ENCODE measurements at places on chromosomes 5 and 9.

DNA sequence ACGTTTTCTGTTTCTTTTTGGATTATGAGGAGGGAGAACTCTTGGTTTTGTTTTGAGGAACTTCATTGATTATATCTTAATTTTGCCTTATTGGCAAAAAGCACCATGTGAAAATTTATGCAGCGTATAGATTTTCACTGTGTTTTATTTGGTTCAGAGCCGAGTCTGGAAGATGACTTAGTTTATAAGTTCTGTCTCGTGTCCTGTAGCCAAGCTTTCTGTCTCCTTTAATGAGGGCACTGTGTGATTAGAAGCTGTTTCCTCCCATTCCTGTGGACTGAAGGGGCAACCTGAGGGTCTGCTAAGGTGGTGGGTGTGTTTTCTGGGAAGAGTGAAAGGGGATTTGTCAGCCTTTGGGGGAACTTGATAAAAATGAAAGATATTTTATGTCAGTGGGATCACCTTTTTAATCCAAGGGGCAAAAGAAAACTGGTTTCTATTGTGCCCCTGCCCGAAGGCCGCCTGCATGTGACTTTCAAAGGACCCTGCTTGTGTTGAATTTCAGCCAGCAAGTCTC, 262.1 kb downstream of the FANCC start:
- no peak for DNase-seq

DNA sequence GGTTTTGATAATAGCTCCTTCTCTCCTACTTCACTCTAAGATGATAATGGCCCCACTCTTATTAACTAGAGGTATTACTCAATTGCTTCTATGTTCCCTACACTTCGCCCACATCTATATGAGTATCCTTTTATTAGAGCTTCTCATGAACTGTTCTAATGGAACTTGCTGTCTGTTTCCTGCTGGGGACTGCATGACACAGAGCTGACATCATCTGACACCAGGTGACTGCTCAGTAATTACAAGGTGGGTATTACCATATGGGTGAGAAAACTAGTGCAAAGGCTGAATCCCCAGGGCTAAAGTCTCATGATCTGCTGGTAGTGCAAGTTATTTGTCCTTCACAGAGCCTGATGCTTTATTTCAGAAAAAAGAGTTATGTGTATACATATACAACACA, 146.2 kb upstream of the PLCXD3 start:
- DNase-seq, result no peak

DNA sequence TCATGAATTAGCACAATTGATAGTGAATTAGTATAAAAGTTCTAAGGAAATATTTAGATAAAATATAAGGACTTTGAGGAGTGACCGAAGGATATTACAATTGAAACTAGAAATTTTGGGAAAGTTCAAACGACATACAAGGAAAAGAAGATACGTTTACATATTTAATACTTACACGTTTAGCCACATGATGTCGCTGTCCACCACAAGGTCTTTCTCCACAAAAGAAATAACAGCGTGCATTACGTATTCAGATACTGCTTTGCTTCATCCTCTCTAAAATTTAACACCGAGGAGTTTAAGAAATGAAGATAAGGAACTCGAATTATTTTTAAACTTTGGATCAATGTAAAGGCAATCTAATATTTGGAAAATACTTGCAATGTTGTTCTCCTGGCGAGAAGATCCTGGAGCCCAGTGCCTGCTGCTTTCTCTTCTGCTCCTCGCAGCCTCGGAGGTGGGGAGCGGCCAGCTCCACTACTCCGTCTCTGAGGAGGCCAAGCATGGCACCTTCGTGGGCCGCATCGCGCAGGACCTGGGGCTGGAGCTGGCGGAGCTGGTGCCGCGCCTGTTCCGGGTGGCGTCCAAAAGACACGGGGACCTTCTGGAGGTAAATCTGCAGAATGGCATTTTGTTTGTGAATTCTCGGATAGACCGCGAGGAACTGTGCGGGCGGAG, at the start of gene PCDHA3:
TSS of gene PCDHA3 (plus strand) at position 242 of the 678 bp plus-strand sequence.
- no peak for DNase-seq

- DNase-seq, result no peak
These were observed 93.6 kb upstream of the TLE4 start for GRCh38 chr9:79477955-79478771.

DNA sequence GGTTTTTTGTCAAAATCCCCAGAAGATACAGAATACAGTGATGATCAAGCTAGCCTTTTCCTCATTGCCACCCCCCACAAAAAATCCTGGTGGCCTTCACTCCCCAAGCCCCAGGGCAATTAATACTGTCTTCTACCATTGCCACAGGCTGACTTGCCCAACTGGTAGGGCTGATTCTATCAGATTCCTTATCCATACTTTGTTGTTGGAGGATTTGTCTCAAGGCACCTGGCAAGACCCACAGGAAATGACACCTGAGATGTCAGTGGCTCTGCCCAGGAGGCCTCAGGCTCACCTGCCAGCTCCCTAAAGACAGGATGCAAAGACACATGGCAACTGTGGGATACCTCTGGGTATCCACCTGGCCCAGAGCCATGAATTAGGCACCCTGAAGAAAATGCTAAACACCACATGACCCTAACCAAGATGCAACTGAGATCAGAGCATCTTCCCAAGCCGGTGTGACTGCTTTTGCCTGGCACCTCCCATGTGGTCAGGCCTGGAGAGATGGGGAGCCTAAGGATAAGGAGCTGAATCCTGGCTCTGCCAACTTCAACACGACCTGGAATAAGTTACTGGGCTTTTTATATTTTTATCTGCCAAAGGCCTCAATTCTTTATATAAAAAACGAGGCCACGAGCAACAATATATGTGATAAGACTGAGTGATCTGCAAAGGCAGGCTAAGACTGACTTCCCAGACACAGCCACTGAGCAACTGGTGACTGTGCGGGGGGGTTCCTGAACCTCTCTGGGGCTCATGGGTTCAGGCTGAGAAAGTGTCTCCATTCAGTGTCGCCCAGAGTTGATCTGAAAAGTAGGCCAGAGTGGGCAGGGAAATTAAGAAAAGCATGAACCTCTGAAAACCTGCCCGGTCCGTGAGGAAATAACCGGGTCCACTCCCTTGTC, 944 bp downstream of the ATOX1 start:
- peak; percentile 29 for DNase-seq

GRCh38 chr9:30995956-30996738, 1388.3 kb upstream of the ACO1 start:
- no peak for DNase-seq

GRCh38 chr5:68848091-68848490, 245.7 kb upstream of the SLC30A5 start:
- DNase-seq, result no peak

- no peak for DNase-seq
These were observed 20.1 kb downstream of the ATOX1 start for GRCh38 chr5:151738125-151738848.

GRCh38 chr5:40679913-40680681, at the start of gene PTGER4:
TSS of gene PTGER4 (plus strand) at chr5:40679915. CDS start at chr5:40680994, 1,079 bp downstream.
- DNase-seq, result no peak

DNA sequence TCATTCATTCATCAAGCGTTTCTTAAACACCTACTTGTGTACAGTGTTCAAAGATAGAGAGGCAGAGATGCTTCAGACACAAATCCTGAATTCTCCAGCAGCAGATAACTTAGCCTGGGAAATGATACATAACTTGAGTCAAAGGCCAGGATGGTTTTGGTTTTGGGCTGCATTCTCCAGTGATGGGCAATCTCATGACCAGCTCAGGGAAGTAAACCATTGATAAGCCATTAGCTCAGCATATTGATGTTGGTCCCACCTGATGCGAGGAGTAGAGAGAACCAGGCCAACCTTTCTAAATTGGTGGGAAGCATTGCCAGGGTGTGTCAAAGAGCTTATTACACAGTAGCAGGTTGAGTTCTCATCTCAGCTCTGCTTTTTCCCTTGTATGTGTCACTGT, 53.0 kb downstream of the SH3RF2 start:
- no peak for DNase-seq

DNA sequence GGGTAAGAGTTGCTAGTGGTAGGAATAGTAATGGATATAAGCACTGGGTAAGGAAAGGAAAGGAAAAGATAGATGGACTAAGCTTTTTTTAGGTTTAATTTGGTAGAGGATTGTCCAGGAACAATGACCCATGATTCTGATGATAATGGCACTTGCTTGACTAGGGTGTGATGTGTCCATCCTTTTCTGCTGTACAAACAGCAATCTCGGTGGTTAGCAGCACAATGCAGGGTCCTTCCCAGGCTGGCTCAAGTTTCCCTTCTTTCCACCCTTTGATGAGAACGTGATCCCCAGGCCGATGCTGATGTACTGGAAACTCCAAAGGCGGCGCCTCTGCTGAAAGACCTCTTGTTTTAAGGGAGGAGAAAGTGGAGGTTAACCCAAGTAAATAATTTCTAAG, 105.3 kb downstream of the TMEM167A start:
- DNase-seq, result no peak

- DNase-seq, result no peak
These were observed 6.4 kb upstream of the GLIS3 start for GRCh38 chr9:4306066-4306776.

DNA sequence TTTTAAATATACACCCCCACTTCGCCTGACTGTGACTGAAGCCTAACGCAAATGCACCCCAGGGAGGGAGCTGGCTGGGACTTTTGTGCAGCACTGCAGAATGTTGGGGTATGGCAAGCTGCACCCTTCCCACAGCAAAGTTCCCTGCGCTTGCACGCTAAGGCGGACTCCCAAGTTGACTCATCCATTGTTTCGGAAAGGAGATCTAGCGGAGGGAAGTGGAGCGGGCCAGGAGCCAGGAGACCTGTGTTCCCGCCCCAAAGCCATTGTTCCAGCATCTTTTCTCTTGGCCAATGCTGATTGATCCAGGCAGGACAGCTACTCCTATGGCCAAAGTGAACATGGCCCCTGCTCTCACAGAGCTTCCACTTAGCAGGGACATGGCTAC, 202.9 kb downstream of the AOPEP start:
- DNase-seq, result no peak

DNA sequence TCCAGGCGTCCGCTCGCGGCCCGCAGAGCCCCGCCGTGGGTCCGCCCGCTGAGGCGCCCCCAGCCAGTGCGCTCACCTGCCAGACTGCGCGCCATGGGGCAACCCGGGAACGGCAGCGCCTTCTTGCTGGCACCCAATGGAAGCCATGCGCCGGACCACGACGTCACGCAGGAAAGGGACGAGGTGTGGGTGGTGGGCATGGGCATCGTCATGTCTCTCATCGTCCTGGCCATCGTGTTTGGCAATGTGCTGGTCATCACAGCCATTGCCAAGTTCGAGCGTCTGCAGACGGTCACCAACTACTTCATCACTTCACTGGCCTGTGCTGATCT, 294 bp downstream of the ADRB2 start:
- DNase-seq, result no peak

DNA sequence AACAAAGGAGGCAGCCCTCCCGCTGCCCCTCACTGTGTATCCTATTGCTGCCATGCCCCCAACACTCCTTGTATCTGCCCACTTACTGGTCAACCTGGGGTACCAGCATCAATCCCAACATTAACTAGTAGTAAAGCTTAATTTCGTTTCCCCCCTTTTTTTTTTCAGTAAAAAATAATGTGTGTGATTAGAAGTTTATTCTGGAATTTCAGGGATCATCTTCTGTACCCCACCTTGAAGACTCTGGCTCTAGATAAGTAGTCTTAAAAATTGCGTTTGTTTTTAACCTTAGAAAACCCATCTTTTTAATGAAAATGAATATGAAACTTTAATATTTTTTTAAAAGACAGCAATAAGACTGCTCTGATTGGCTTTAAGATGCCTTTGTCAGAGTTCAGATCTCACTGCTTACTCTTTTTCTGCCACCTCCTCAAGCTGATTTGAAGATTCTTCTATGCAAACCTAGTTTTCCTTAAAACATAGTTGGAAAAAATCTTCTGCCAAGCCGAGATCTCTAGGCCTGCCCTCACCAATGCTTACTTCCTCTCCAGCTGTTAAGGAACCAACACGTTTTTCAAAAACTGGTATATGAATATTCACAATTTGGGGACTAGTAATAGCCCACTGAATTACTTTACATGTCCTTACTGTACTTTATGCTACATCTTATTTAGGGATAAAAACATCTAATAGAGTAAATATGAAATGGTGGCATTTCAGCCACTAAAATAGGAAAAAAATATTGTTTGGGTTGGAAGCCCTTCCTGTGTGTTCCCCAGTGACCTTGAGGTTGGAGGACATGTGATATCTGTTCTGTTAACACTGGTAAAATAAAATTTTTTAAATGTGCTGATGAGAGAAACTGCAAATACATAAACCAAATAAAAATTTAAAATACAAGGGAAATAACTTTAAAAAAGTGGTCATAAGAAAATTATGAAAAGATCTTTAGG, 4.0 kb upstream of the RHOBTB3 start:
- DNase-seq, result no peak

DNA sequence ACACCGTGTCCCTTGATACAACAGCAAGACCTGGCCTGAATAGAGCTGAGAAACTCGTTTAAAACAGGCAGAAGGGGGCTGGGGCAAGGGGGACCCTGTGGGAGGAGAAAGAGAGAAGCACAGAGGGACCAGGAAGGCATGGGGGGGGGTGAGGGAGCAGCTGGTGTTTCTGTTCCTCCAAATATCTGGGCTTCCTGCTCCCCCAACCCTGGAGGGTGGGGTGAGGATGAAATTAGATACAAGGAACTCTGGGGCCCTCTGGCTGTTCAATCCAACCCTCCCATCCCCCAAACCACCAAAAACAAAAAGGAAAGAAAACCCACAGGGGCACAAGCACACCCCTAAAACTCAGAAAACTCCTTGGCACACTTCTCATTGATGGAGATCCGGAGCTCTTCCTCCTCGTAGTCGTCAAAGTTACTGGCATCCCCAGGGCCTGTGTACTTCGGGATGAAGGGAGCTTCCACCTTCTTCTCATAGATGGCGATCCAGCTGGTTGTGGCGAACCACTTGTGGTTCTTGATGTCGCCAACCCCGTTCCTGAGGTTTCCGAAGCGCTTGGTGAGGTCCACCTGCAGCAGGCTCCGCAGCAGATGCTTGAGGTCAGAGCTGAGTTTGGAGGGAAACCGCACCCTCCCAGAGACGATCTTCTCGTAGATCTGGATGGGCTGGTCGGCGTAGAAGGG, 1.1 kb downstream of the PRKACG start:
- DNase-seq, result no peak

DNA sequence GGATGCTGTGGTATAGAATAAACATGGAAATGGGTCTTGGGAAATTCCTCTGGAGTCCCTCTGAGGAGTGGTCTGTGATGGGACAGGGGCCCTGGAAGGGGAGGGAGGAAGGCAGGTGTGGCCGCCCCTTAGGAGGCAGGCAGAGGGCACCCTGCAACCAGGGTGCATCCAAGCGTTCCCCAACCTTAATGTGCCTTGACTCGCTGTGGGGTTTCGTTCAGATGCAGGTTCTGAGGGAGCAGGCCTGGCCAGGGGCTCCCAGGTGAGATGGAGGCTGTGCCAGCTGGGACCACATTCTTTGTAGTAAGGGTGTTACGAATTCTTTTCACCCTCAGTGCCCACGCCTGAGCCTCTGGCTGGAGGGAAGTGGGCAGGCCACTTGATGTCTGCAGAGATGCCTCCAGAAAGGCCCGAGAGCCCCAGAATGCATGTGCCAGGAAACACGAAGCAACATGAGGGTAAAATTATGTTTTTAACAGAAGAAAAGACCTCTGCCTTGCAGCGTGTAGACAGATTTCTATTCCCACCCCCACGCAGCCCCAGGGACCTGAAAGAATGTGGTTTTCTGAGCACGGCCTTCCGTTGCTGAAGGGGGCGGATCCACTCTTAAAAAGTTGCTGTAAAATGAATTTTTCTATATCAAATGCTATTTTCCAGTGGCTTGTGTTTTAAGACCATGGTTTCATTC, 150.4 kb upstream of the IER5L start:
- DNase-seq, result no peak

All from GM12892 (cell line).